ENCODE measurements at places on chromosomes 16 and 17.

DNA sequence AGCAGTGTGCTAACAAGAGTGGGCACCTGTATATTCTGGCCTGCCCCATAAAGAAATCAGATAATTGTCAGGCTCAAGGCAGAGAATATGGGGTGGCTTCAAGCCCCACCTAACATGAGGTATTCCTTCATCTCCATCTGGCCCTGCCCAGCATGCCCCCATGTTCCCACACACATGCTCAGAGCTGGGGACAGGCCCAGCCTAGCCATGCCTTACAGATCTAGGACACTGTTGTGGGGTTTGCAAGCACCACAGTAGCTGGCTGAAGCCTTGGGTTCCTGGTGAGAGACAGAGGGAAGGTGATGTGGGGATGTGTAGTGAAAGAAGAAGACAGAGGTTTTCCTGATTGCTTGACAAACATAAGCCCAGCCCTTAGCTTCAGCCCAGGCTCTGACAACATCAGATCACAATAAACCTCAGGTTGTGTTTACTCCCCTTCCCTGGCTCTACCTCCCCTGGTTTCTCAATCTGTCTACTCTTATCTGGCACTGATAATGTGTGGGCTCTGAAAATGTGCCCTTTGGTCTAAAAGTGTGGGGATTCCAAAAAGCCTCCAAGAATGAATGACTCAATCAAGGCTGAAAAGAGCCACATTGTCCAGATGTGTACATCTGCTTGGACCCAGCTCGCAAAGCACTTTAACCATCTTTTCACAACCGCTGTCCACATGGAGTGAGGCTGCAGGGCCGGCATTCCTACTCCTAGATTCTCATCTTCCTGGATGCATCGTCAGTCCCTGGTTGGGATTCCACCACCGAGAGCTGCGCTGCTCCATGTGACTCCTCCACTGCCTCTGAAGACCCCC is 34.4 kb downstream of the CDRT4 start:
- DNase-seq: no peak

- no peak for DNase-seq
These were observed 9.9 kb downstream of the TBC1D16 start for GRCh38 chr17:80025796-80026195.

GRCh38 chr17:75475851-75476250 is 19.4 kb downstream of the TMEM94 start:
- no peak for DNase-seq

GRCh38 chr17:52134641-52135040 is 23.9 kb downstream of the CA10 start:
- DNase-seq: no peak

Measured in cortex of kidney (tissue), 1 donor.